Activated CD4-positive, alpha-beta T cell treated with anti-CD3 and anti-CD28 coated beads for 4 hours (primary cell): ENCODE measurements at places on chromosomes 16 and 17.

- no peak for DNase-seq
Observed at GRCh38 chr16:2535625-2536013, 2.2 kb upstream of the PDPK1 start.

- DNase-seq, result no peak
Observed at GRCh38 chr16:79169239-79169638, 431.3 kb downstream of the MAF start.

DNA sequence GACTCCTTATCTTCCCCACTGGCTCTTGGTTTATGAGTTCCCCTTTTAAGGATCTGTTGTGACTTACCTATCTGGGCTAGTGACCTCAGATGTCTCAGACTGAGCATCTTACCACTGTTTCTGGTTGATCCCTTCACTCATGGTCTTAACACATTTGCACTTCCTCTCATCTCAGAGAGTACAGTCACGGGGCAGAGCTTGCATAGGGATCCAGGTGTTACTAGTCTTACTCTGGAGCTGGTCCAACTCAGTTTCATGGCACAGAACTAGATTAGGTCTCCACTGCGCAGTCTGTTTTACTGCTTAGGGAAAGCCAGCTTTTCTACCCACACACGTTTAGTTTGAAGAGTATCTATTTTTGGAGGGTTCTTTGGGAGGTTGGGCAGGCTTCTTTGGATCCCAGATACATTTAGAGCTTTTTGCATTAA is 10.2 kb downstream of the GABARAPL2 start:
- DNase-seq, result no peak

- DNase-seq, result no peak
Observed at GRCh38 chr17:80319999-80320344, 59.3 kb downstream of the RNF213 start.

DNA sequence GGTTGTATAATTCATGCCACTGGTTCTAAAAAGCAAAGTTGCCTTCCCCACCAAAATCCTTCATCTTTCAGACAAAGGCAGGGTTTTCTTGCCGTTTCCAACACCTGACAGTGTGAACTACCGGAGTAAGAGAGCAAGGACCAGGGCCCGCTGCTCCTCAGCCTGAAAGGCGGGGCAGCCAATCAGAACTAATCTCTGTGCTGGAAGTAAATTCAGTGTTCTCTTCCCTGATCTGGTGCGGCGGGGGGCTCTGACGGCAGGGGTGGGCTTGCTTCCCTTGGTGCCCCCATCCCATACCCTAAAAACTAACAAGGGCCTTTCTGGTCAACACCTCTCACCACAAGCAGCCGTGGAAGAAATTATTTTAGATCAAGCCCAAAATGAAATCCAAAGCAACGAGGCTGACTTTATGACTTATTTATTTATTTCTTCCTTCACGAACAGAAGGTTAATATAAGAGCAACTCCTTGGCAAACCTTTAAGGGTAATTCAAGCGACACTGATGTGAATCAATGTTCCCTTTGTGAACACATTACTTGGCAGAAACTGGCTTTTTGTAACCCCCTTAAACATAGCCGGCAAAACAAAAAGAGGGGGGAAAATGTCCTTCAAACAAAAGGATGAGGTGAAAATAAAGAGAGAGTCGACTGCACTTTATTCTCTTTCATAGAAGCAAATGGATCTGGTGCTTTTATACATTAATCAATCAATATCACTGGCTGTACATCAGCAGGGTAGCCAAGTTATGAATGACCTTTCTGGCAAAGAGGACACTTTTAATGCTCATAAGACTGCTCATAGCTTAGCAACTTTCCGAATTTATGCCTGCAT is 189.9 kb downstream of the ZFHX3 start:
- DNase-seq, result no peak

- no peak for DNase-seq
Observed at GRCh38 chr16:12220766-12221165, 244.2 kb downstream of the SNX29 start.

GRCh38 chr16:3655396-3656159 is 1.1 kb downstream of the DNASE1 start:
- no peak for DNase-seq

DNA sequence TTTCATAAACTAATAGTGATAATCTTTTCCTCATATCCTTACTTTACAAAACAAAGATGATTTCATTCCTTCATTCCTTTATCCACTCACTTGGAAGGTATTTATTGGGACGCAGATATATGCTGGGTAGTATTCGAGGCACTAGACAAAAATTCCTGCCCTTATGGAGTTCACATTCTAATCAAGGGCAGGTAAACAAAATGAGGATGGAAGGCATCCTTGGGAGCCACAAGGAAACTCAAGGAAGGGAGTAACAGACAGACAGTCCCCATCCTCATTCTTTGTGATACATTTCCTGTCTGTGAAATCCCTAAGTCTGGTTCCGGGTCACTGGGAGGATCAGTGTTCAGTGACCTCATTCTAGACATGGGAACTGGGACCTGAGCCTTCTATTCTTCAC is 45.2 kb downstream of the SLC6A2 start:
- DNase-seq, result no peak

GRCh38 chr17:5286846-5287245 is 4.8 kb downstream of the RABEP1 start:
- DNase-seq, result no peak

DNA sequence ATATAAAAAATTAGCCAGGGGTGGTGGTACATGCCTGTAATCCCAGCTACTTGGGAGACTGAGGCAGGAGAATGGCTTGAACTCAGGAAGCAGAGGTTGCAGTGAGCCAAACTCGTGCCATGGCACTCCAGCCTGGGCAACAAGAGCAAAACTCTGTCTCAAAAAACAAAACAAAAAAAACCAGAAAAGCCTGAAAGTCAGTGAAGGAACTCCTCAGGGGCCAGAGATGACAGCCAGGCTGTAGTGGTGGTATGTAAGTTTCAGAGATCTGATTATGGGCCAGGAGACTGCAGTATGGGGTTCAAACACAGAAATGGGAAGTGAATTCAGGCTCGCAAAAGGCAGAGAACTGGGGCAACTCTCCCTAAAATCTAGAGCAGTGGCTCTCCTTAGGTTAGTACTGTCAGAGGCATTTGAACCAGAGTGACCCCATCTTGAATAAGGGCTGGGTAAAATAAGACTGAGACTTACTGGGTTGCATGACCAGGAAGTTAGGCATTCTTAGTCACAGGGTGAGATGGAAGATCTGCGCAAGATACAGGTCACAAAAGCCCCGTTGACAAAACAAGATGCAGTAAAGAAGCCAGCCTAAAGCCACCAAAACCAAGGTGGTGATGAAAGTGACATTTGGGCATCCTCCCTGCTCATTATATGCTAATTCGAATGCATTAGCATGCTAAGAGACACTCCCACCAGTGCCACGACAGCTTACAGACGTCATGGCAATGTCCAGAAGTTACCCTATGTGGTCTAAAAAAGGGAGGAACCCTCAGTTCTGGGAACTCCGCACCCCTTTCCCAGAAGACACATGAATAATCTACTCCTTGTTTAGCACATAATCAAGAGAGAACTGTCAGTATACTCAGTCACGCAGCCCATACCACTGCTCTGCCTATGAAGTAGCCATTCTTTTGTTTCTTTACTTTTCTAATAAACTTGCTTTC is 120.2 kb upstream of the XYLT1 start:
- DNase-seq, result peak; percentile 27

DNA sequence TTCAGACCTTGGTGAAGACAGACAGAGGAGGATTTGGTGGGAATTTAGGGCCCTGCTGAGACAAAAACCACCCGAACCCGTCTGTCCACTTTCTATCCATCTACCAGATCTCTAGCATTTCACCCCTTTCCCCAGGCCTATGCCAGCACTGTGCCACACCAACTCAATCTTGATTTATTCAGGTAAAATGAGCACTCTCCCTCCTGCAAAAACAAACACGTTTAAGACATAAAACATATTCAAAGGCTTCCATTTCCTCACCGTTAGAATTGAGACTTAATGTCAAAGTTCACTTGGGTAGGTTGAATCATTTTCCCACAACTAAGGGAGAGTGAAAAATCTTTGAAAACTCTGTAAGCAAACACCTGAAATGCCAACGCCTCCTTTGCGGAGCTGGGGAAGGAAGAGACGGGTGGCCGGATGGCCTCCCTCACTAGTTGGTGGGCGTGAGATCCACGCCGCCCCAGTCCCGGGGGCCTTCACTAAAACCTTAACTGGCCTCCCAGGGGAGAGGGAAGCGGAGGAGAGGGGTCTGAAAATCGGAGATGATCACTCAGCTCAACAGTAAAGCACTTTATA is 862 bp downstream of the DCAKD start:
- DNase-seq, result peak; percentile 44

- DNase-seq, result no peak
Observed at GRCh38 chr16:19127674-19128131, 13.9 kb downstream of the ITPRIPL2 start.

DNA sequence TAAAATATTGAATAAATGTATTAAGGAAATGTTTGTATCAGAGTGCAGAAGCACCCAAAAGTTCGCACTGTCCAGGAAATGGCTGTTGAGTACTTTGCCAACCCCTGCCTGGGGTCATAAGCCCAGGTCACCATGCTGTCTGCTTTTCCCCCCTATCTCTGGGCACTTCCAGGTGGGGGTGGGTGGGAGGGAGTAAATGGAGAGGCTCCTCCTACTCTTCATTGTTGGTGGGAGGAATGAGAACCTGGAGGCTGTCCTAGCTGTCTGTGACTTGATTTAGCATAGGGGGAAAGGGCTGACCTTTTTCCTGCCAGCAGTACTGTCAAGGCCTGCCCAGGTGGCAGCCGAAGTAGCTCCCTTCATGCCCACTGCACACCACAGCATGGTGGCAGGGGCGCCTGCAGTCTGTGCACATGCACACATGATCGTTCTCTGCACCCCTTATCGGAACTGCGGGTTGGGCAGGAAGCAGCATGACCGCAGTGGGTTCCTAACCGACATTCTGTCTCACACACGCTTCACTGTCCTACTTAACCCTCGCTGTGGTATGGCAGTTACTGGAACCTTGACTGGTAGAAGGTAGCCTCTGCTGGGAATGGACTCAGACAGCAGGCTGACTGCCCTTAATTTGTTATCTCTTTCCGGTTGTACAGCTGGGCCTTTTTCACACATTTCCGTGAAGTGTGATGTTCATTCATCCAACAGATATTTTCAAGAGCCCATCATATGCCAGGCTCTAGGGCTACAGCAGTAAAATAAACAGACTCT is 41.5 kb downstream of the LDHD start:
- peak; percentile 73 for DNase-seq

DNA sequence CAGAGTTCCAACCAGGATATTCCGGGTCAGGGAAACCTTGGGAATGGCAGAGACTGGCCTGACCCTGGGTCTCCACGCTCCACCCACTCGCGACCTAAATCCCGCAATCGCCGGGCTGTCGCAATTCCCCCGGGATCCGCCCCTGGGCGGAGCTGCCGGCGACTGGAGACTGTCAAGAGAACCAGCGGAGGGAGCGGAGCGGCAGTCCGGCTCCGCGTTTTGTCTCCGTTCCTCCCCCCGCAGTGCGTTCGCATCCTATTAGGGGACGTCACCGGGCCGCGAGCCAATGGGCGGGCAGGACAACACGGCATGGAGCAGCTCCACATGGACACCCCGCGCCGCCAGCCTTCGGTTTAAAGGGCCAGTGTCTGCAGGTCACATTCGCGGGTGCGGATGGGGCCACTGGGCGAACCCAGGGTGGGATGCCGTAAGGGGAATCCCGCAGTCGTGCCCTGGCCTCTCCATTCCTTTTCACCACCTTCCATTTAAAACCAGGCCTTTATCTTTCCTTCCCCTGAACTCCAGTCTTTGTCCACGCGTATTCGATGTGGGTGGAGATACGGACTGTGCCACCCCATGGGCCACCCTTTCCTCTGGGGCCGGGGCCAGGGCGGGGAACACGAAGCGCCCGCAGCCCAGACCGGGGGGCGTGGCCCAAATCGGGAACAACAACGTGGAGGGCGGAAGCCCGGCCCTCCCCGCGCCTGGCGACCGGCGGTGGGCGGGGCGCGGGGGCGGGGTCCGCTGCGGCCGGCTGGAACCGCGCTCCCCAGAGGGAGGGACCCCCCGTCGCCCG is 764 bp upstream of the MNT start:
- peak; percentile 99 for DNase-seq

- DNase-seq, result no peak
Observed at GRCh38 chr16:52471650-52472370, 75.1 kb downstream of the TOX3 start.

DNA sequence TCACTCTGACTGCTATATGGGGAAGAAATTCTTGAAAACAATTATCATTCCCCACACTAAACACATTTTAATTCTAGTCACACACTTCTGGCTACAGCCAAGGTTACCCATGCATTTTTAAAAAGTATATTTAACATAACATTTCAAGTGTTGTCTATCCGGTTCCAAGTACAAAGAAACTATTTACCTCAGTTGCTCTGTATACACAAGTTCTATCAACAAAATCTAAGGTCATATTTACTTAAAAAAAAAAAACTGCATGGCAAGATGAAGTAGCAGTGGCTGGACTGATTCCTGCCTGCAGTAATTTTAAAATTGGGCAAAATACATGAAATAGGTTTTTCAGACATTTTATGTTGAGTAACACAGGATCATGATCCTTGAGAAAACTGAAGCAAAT is 155.9 kb upstream of the TOM1L1 start:
- no peak for DNase-seq

DNA sequence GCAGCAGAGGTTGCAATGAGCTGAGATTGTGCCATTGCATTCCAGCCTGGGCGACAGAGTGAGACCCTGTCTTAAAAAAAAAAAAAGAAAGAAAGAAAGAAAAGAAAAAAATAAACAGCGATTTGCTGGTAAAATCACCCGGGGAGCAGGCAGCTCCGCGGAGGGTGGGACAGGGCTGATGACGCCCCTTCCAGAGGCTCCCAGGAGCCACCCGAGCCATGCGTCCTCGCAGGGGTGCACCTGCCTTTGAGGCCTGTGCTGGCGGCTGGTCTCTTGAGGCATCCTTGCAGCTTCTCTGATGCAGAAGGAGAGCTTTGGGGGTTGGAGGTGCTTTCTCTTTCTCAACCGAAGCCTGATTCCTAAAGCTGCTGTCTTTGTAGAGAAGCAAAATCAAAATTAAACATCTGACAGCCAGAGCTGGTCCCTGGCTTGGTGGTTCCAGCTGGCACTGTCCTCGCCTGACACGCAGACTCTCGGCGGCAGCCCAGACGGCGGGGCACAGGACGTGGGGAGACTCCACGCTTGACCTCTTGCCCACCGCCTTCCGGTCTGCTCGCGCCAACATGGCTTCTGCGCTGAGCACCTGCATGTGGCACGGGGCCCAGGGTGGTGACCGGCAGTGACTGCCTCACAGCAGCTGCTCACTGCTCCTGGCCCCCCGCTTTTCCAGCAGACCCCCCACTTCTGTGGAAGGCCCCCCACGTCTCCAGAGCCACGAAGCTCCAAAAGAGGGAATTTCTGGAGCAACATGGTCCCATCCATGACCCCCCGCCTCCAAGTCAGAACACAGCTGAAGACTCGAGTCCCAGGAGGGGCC is 6.6 kb downstream of the UTS2R start:
- DNase-seq, result no peak

GRCh38 chr16:81703177-81704155 is 75.6 kb upstream of the PLCG2 start:
- DNase-seq, result no peak

DNA sequence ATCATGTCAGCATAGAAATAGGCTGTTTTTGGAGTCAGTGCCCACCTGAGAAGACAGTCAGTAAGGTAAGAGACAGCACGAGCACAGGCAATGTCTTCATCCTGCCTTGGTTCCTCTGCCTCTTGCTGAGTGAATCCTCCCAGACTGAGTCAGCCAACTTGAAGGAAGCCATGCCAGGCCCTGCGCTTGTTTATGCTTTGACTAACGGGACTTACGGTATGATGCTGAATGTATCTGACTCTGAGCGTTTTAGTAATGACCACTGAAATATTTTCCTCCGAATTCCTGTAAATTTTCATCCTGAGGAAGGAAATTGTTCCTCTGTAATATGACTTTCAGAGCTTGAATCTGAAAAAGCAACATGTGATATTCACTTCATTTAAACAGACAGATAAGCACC is 18.0 kb downstream of the C17orf67 start:
- no peak for DNase-seq

GRCh38 chr16:10922328-10923145 is 19.7 kb downstream of the DEXI start:
- DNase-seq, result no peak
